ENCODE measurements at places on chromosomes 16 and 17.

DNA sequence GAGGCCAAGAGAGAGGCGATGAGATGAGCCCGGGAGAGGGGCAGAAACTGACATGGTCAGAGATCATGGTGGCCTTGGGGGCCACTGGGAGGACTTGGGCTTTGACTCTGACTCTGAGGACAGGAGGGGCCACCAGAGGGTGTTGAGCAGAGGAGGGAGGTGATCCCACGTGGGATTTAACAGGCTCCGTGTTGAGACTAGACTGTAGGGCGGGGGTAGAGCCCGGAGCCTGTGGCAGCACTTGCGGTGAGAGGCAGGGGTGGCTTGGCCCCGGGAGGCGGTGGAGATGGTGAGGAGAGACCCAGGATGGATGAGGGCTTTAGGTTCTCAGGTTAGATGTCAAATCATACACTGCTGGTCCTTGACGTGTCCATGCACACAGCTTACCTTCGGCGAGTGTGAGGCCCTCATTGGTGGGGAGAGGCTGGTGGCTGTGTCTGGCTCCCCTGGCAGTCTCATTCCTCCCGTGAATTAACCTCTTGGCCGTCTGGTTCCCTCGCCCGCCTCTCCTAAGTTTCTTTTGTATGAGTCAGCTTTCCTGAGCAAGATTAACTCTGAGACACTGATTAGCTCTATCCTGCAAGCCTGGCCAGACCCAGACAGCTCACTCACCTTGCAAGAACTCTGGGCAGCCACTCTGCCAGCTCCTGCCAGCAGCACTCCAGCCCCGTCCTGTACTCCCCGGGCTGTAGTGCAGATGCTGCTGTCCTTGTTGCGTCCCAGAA is 39.7 kb downstream of the VPS35L start:
- no peak for DNase-seq

- peak; percentile 82 for DNase-seq
Observed at GRCh38 chr17:58200024-58200633, 7.6 kb downstream of the EPX start.

DNA sequence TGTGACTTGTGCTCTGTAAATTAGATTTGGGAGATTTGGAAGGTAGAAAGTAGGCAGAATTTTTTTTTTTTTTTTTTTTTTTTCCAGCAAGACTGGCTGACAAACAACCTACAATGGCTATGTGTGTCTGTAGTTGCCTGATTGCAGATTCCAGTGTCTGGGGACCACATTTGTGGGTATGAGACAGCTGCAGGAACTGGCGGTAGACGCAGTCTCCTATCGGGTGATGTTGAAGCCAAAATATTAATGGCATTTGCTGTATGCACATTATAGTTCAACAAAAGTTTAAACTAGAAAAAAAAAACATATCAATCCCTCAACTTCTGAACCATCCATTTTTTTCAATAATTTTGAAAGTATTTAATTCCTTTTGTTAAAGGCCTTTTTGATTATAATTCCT is 665.2 kb downstream of the TOX3 start:
- DNase-seq = no peak

DNA sequence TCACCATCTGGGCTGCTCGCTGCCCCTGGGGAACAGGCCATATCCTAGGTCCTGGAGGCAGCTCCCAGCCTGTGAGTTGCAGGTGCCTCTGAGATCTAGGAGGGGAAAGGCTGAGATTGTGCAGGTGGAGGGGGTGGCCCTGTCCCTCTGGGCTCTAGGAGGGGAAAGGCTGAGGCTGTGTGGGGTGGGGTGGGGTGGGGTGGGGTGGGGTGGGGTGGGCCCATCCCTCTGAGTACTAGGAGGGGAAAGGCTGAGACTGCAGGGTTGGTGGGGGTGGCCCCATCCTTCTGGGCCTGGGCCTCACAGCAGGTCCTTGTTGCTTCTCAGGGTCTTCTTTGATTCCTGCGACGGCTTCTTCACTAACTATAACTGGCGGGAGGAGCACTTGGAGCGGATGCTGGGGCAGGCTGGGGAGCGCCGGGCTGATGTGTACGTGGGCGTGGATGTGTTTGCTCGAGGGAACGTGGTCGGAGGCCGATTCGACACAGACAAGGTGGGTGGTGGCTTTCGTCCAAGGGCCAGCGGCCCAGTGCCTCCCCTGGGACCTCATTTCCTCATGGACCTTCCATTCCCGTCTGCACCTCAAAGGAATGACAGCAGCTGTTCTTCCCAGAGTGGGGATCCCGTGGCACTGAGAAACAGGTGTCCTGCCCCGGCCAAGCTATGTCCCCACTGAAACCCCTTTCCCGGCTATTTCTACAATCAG is 7.1 kb downstream of the ENGASE start:
- DNase-seq = no peak

Measured in KBM-7 (cell line).